Left cardiac atrium (tissue), 4 donors: ENCODE measurements at places on chromosomes 6 and 20. TPM values are rescaled to one million over a fixed set of nuclear protein-coding genes. Genes with fewer than 3 reads are reported as not detected.

Gene DSN1
- total RNA-seq: 5.0 TPM

Gene GJA1
- total RNA-seq: 218 TPM

Gene GPR6
- total RNA-seq: not detected

Gene ARFGEF3
- 1.4 TPM for total RNA-seq

Gene NRSN1
- not detected for total RNA-seq

Gene SLC22A16
- total RNA-seq: not detected

Gene CLVS2
- not detected for total RNA-seq

Gene SMIM13
- total RNA-seq: 10.9 TPM

Gene NKAIN2
- total RNA-seq: 2.7 TPM

Gene DLK2
- total RNA-seq: not detected

Gene BCAS1
- total RNA-seq: not detected

Gene JPH2
- total RNA-seq: 93.5 TPM

Gene TNF
- total RNA-seq: 0.92 TPM

Gene OR2H2
- not detected for total RNA-seq

Gene SMIM26
- 84.9 TPM for total RNA-seq

Gene TGM2
- total RNA-seq: 383 TPM
